ENCODE measurements at places on chromosomes 3 and 15.

DNA sequence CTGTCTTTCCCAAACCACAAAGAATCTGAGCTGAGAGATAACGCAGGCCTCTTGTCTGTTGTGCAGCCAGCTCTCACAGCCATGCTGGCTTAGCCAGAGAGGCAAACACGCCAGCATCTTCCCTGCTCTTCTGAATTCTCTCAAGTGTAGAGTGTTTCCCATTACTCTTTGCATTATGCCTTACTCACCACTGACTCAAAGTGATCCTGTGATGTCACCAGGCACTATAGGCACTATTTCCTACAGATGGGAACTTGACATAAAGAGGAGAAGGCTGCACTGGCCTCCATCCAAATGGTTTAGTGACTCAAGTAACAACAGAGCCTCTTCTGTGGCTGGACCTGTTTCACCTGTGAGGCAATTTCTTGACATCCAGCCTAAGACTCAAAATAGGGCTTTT lies 44.4 kb downstream of the PDZRN3 start:
- no peak for DNase-seq

DNA sequence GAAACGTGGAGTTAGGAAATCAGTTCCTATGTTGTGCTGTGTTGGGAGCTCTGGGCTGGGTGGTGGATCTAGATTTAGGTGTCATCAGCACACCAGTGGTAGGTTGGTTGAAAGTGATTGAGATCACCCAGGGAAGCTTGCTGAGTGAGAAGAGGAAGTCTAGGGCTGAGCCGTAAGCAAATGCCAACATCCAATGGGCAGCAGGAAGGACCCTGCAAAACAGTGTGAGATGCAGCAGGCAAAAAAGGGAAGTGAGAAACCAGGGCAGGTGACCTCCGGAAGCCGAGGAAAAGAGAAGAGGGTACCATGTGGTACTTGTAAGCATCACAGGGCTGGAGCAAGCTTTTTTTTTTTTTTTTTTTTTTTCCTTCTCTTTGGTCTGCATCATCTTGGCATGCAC lies 15.9 kb upstream of the COPG1 start:
- peak; percentile 34 for DNase-seq

GRCh38 chr15:84901540-84901939 lies 17.1 kb downstream of the SLC28A1 start:
- no peak for DNase-seq

GRCh38 chr15:85788771-85789495 lies 5.8 kb downstream of the KLHL25 start:
- DNase-seq, result peak; percentile 58

GRCh38 chr3:21551019-21551418 lies 200.0 kb downstream of the ZNF385D start:
- no peak for DNase-seq

DNA sequence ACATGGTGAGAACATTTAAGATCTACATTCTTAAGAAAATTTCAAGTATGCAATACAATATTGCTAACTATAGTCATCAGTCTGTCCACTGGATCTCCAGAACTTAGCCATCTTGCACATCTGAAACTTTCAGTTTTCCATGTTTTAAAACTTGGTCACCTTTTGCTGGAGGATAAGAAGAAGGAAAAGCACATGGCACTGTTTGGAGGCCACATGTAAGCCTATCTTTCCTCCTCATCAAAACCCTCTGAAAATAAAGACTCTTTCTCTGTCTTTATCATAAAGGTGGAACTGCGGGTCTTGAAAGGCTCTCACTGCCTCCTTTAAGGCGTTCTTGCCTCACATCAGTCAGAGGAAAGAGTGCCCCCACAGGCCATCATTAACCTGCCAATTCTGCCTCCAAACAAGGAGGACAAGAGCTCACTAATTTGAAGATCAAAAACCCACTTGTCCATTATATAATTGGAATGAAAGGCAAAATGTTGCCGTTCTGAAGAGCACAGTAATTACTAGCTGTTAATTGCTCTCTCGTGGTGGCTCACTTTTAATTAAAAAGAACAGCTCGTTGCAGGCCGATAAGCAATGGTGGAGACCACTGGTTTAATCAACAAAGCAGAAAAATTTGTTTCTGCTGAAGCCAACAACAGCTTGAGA lies 157.8 kb downstream of the MECOM start:
- DNase-seq, result no peak

GRCh38 chr3:43160664-43161063 lies 54.8 kb upstream of the POMGNT2 start:
- no peak for DNase-seq

GRCh38 chr3:186933816-186934215 lies 3.5 kb downstream of the ST6GAL1 start:
- no peak for DNase-seq

DNA sequence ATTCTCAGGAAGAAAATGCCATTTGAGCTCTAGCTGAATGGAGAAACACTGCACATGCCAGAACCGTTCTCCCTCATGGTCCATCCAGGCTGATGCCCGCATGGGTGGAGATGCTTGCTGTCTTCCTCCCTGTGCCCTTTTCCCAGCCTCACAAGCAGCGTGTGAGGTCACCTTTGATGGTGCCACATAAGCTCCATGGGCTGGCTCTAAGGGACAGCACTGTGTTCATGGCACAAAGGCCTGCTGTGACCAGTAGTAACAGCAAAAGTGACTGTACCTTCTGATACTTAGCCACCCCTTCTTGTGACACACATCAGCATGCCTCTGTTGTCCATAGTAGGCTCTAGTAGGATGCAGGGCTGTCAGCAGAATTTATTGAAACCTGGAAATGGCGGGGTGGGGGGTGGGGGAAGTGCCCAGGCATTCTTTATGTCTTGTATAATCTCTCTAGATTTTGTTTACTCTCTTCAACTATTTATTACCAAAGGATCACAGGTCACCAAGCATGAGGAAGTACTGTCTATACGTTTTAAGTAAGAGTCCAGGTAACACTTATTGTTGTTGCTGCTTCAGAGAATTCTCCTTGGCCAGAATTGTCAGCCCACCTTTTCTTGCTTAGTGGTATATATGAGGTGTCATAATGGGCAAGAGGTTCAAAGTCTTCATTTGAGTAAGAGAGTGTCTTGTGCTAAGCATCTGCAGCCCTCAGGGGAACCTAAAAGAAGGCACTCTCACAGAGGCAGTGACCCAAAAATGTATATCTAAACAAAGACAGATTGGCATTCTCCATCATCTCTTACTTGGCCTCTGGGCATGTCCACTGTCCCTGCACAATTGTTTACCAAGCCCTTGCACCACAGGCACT lies 56.5 kb downstream of the RAB7A start:
- DNase-seq, result peak; percentile 48

DNA sequence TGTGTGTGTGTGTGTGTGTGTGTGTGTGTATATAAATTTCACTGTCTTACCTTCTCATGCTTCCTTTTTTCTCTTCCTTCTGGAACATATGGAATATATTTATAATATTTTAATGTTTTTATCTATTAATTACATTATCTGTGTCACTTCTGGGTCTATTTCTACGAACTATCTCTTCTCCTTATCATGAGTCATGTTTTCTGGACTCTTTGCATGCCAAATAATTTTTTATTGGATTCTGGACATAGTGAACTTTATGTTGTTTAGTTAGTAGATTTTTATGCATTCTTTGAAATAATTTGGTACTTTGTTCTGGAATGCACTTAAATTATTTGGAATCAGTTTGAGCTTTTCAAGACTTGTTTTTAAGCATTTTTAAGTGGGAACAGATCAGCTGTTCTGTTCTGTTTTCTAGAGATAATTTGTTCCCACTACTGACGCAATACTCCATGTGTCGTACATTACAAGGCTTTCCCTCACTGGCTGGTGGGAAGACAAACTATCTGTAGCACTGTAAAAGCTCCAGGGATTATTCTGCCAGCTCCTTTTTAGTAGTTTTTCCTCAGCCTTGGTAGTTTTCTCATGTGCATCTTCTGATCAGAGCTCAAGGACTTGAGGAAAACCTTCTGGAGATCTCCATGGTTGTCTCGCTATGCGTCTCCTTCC lies 302.0 kb downstream of the CLSTN2 start:
- no peak for DNase-seq

DNA sequence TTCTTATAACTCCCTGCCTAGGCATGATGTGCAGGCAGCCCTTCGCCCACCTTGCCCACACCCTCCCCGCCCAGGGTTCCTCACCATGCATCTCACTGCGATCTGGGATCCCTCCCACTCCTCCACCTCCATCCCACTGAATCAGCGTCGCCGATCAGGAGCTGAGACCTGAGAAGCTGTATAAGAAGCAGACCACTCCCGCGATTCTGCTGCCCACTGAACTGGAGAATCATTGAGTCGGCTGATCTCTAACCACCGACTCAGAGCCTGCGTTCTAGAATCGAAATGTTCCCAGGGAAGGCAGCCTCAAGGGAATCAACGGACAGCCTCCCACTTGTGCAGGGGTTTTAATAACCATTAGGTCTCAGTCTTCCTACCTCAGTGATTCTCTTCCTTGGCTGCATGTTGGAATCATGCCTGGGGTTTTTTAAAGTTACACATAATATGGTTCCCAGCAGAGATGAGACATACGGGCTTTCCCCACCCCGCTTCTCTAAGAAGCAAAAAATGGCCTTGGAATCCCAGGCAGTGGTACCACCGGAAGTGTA lies 60.2 kb downstream of the TMEM44 start:
- peak; percentile 77 for DNase-seq

GRCh38 chr3:184498986-184499606 lies 62.5 kb upstream of the EPHB3 start:
- no peak for DNase-seq

DNA sequence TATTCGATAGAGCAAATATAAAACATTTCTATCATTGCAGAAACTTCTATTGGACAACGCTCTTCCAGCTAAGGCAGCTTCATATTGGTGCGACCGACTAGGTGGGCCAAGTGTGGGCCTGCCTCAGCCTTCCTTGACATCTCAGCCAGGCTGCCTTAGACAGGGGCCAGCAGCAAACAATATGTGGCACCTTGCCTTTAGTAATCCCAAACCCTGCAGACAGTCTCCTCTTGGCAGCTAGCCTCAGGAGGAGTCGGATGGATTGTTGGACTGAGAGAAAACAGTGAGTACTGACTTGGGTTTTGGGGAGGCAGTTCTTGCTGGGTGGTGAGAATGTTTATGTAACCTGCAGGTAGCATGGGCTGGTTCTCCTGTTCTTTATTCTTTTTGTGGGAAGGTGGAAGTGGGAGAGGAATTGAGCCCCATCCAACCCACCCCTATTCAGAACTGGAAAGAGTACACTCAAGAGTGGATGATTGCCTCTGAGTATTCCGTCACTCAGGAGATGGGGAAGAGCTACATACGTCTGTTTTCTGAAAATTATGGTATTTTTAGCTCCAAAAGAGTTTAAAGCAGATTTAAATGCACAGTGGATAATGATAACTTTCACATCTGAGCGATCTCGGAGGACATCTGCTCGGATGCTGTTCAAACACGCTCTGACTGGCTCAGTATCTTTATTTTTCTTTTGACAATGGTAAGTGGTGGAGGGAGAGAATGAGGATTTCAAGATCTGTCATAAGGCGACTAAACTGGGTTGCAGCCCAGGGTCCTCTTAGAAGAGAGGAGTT lies 47.2 kb downstream of the GPD1L start:
- no peak for DNase-seq

DNA sequence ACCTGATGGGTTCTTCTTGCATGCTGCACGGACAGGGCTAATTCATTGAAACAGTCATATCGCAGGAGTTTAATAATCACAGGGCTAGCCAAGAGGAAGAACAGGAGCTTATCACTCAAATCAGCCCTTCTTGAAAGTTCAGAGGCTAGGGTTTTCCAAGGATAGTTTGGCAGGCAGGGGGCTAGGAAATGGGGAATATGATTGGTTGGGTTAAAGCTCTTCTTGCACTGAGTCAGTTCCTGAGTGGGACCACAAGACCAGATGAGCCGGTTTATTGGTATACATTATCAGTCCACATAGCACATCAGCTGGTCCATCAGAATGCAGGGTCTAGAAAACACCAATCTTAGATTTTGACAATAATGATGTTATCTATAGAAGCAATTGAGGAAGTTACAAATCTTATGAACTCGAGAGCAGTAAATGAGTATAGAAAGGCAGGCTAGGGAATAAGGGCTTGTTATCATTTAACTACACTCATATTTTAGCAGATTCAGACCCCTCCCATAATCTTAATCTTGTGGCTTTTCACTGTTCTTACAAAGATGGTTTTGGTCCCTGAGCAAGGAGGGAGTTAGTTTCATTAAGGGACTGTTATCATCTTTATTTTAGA lies 58.1 kb upstream of the SLC25A36 start:
- no peak for DNase-seq

GRCh38 chr15:81095690-81096365 lies 38.2 kb upstream of the CFAP161 start:
- no peak for DNase-seq

DNA sequence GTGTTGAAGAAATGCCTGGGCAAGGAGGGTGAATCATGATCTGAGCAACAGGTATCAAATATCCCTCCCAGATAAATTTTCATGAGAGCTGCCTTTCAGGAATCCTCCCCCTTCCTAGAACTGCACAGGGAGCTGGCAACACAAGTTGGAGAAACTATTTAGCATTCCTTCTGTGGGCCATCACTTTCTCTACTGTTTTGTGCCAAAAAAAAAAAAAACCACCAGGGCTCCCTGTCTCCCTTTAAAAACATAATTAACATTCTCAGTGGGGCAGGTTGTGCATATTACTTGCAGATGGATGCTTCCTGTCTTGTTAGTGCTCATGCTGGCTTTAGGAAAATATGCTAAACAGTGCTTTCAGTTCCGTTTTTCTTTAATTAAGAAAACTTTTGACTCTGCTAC lies 234.9 kb upstream of the LMCD1 start:
- no peak for DNase-seq

- DNase-seq, result peak; percentile 27
These were observed 5.2 kb downstream of the WDR5B start for GRCh38 chr3:122410639-122411038.

- DNase-seq, result no peak
These were observed 8.0 kb downstream of the ZBTB20 start for GRCh38 chr3:115139072-115139471.

DNA sequence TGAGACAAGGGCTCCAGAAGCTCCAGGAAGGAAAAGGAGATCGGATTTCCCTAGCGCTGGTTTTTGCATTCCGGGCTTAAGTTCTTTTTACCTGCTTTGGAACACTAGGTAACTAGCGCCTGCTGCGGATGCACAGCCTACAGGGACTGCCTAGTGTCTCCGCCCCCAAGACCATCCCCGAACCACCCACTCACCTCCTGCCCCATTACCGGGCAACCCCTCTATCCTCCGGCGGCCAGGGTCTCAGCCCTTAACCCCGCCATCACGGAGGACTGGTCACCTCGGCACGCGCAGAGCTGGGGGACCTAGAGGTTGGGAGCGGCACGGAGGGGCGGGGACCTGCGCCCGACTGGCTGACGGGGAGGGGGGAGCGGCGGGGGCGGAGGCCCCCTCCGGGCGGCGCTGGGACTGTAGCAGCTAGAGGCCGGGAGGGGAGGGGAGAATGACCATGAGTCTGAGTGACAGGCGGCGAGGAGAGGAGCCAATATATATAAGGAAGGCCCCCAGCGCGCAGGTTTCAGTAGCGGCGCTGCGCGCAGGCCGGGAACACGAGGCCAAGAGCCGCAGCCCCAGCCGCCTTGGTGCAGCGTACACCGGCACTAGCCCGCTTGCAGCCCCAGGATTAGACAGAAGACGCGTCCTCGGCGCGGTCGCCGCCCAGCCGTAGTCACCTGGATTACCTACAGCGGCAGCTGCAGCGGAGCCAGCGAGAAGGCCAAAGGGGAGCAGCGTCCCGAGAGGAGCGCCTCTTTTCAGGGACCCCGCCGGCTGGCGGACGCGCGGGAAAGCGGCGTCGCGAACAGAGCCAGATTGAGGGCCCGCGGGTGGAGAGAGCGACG lies at the start of gene DLL4:
Gene DLL4 (plus strand): TSS at position 520 of the 839 bp plus-strand sequence. CDS start 329 bp downstream, outside the sequence.
- DNase-seq, result peak; percentile 63

- DNase-seq, result no peak
These were observed 247.6 kb upstream of the PROK2 start for GRCh38 chr3:72032441-72033135.

- DNase-seq, result no peak
These were observed 2.6 kb downstream of the TRIM71 start for GRCh38 chr3:32820430-32820829.

All from trophoblast cell (in vitro differentiated cells and primary cell).